ENCODE measurements at places on chromosomes 3 and 15. TPM values are rescaled to one million over a fixed set of nuclear protein-coding genes. Genes with fewer than 3 reads are reported as not detected.

KBTBD13 gene
- not detected for polyA plus RNA-seq

AHSG gene
- not detected for polyA plus RNA-seq

ADGRG7 gene
- not detected for polyA plus RNA-seq

DNA sequence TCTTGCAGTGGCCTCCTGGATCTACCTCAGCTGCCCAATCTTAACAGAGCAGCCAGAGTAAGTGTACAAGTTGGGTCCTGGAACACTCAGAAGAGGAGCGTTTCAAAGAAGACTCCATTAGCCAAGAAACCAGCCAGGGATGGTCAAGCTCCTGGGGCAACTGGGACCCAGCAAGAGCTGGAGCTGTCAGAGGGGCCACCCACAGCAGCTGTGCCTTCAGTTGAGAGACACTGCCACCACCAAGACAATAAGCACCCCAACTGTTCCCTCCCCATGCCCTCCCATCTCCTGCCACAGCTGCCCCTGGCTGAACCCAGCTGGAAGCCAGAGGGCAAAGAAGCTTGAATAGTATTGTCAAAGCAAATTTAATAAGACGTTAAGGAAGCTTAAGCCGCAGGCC, 110.6 kb upstream of the TLE3 start:
- no peak for DNase-seq

GRCh38 chr3:13229273-13229949, 156.2 kb upstream of the IQSEC1 start:
- DNase-seq: no peak

DNA sequence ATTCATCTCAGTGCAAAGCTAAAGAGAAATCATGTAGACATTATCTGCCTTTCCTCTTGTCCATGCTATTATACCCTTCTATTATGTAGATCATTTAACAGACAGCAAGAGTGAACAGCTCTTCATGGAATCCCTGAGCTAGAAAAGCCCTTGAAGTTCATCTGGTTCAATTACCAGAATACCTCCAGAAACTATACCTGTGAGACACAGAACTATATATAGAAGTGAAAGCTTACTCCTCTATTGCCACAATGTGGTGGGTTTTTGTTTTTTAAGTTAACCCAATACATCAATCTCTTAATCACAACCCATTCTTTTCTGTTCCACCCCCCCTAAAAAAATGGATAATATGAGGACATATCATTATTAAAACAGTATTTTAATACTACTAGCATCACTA, 347.7 kb downstream of the PLCL2 start:
- no peak for DNase-seq

GRCh38 chr3:187247398-187247797, 44.1 kb downstream of the MASP1 start:
- DNase-seq: no peak

GRCh38 chr3:157066335-157067098, 93.4 kb downstream of the CCNL1 start:
- no peak for DNase-seq

- no peak for DNase-seq
These were observed 626.4 kb upstream of the GOLIM4 start for GRCh38 chr3:168722091-168722490.
